MM.1S (cell line): ENCODE measurements at places on chromosomes 6 and 20.

- no peaks in the 10 kb centered on the region for H3K27me3 ChIP-seq
- no peaks in the 10 kb centered on the region for H3K4me1 ChIP-seq
- no peak overlapping the region for H3K27ac ChIP-seq
- DNase-seq, result no peak
- H3K36me3 ChIP-seq, result no peaks in the 10 kb centered on the region
These were observed 22.6 kb upstream of the RIN2 start for GRCh38 chr20:19735446-19735845.

DNA sequence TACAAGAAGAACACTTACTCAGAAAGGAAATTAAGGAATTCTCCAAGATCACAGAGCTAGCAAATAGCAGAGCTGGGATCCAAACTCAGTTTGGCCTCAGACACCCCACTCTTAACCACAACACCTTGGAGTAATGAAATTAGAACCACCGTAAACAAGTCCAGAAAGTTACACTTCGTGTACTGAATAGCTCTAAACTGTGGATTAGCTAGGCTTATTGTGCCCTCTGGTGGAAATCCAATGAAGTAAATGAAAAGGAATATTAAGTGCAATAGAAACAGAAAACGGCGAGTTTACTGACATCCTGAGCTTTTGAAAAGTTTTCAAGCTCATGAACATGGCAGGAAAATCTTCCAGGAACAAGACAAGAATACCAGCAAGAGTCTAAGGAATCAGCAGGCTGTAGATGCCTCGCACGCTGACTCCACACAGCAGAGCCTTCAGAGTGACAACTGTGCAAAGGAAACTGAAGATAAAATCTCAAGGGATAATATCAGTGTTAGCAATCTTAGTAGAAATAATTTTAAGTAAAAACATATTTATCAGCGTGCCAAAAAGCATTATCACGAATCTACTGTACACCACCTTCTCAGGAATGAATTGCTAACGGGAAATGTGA lies 34.6 kb downstream of the FBXO5 start:
- H3K27me3 ChIP-seq, result no peaks in the 10 kb centered on the region
- no peak overlapping the region for H3K27ac ChIP-seq
- H3K4me3 ChIP-seq, result no peak overlapping the region
- peak; percentile 42 for DNase-seq

DNA sequence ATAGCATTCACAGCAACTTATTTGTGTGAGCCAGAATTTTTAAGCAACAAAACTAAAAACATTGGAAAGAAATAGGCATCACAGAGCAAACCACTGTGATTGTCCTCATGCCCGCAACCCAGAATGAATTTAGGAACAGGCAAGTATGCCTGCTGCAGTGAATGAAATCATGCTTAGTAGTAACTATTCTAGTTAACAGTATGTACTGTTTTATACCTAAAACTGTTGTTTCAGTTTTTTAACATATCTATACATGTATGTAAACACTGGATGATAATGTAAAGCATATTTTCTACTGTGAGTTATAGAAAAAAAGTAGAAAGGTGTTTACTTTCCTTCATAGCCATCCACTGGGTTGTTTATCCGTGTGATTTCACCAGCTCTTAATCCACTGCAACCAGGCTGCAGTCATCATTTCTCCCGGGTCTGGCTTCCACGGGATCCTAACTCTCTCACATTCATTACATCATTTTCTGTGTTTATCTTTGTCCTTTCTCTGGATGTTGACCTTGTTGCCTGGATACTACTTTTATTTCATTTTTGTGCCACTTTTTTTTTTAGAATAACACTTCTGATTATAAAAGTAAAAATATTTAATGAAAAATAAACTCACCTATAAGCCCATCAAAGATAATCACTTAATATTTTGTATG lies 3.6 kb upstream of the ARFGEF3 start:
- peaks cover 5% of the 10 kb centered on the region; the same call in 1 of the 2 replicates for H3K27me3 ChIP-seq
- H3K36me3 ChIP-seq, result no peaks in the 10 kb centered on the region

GRCh38 chr6:110826236-110827129 lies 11.2 kb upstream of the CDK19 start:
- H3K4me3 ChIP-seq, result no peak overlapping the region
- H3K4me1 ChIP-seq, result no peaks in the 10 kb centered on the region
- no peaks in the 10 kb centered on the region for H3K27me3 ChIP-seq
- DNase-seq, result no peak
- no peak overlapping the region for H3K27ac ChIP-seq

DNA sequence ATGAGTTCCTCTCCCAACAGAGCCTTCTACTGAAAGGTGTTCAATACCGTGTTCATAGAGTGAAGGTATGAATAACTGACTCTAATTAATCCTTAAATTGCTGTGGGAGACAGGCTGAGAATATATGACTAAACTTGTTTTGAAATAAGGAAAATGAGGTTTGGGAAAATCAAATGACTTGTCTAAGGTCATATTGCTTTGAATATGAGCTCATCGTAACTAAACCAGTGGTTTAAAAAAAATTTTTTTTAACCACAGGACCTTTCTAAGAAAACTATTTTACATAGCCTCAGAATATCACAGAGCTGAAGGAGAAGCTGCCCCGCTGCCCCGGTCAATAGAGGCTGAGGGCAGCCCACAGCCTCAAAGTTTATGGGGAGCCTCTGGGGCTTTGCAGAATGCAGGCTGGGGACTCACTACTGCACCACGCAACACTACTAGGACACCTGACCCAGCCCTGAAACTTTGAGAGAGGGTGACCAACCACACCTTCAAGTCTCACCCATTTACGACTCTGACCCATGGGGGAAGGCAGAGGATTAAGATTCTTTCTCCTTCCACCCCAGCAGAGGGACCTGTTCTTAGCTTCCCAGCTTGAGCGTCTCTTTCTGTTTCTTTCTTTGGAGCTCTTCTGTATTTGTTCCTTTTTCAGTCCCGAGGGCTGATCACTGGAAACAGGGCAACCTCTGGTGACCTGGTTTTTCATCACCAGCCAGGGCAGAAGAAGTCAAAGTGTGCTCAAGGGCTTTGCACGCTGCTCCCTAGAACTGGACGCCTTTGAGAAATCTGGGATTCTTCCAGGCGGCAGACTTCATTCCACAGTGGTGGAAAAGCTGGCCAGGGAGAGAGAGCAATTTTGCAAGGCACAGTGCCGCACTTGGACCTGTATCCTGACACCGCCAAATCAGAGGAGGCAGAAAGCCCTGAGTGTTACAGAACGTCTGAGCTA lies 220.2 kb downstream of the ATXN1 start:
- no peaks in the 10 kb centered on the region for H3K36me3 ChIP-seq
- H3K27ac ChIP-seq, result no peak overlapping the region
- no peak for DNase-seq
- no peak overlapping the region for H3K4me3 ChIP-seq

GRCh38 chr20:38225900-38226263 lies 34.7 kb downstream of the KIAA1755 start:
- peak overlapping the region; percentile 25; the same call in 1 of the 2 replicates for H3K27ac ChIP-seq
- H3K4me3 ChIP-seq, result no peak overlapping the region
- no peaks in the 10 kb centered on the region for H3K36me3 ChIP-seq
- H3K4me1 ChIP-seq, result peaks cover 24% of the 10 kb centered on the region
- no peak for DNase-seq

DNA sequence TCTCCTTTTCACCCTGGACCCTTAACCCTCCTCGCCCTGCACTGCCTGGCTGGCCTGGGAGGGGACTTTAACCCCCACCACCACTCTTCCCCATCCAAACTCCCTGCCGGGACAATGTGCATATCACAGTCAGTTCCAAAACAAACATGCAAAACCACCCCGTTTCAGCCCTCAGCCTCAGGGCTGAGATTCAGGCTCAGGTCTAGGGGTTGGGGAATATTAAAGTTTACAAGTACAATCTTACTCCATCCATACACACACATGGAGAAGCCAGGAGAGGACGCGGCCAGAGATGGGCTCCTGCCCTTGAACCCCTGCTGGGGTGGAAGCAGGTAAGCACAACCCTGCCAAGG lies 534 bp downstream of the KIAA1755 start:
- no peaks in the 10 kb centered on the region for H3K27me3 ChIP-seq
- DNase-seq, result no peak
- H3K27ac ChIP-seq, result no peak overlapping the region
- H3K4me1 ChIP-seq, result no peaks in the 10 kb centered on the region
- no peaks in the 10 kb centered on the region for H3K36me3 ChIP-seq

DNA sequence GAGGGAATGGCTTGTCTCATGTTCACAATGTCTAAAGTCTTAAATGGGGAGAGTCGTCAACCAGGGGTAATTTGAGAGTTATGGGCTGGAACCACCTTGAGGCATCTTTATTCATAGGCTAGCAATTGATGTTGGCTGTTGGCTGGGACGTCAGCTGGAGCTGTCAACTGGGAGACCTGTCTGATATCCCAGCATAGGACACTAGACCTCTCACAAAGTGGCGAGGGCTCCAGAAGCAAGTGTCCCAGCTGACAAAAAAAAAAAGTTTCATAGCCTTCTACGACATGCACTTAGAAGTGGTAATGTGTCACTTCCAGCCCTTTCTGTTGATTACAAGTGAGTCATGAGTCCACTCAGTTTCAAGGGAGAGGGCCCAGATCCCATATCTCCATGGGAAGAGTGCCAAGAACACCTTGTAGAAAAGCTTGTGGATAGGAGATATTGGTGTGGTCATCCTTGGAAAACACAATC lies 278.0 kb downstream of the ESR1 start:
- H3K27ac ChIP-seq, result no peak overlapping the region
- H3K4me3 ChIP-seq, result no peak overlapping the region
- no peaks in the 10 kb centered on the region for H3K27me3 ChIP-seq
- H3K4me1 ChIP-seq, result no peaks in the 10 kb centered on the region
- no peaks in the 10 kb centered on the region for H3K36me3 ChIP-seq

- H3K4me3 ChIP-seq, result no peak overlapping the region
- no peak for DNase-seq
- H3K27me3 ChIP-seq, result peaks cover 98% of the 10 kb centered on the region
- no peak overlapping the region for H3K27ac ChIP-seq
- H3K36me3 ChIP-seq, result no peaks in the 10 kb centered on the region
- H3K4me1 ChIP-seq, result no peaks in the 10 kb centered on the region
These were observed 216.4 kb downstream of the ANKRD60 start for GRCh38 chr20:58011947-58012610.

DNA sequence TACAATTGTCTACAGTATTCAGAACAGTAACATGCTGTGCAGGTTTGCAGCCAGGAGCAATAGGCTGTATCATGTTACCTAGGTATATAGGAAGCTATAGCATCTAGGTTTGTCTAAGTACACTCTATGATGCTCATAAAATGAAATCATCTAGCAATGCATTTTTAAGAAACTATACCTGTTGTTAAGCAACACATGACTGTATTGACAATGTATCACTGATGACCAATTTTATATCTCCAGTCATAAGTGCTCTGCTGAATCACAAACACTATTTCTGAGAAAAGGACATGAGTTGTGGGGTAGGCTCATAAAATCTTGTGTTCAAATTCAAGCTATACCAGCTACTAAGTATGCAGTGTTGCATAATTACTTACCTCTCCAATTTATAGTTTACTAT lies 501.3 kb downstream of the CD109 start:
- DNase-seq, result no peak
- H3K4me1 ChIP-seq, result no peaks in the 10 kb centered on the region
- no peak overlapping the region for H3K4me3 ChIP-seq
- no peaks in the 10 kb centered on the region for H3K27me3 ChIP-seq
- H3K27ac ChIP-seq, result no peak overlapping the region

- DNase-seq, result peak; percentile 40
- H3K27me3 ChIP-seq, result no peaks in the 10 kb centered on the region
- H3K27ac ChIP-seq, result peak overlapping the region; percentile 54; the same call in 1 of the 2 replicates
- no peaks in the 10 kb centered on the region for H3K36me3 ChIP-seq
- no peaks in the 10 kb centered on the region for H3K4me1 ChIP-seq
These were observed 637 bp downstream of the ABHD12 start for GRCh38 chr20:25389858-25390537.

- no peaks in the 10 kb centered on the region for H3K27me3 ChIP-seq
- no peak overlapping the region for H3K27ac ChIP-seq
- DNase-seq, result peak; percentile 82
- no peaks in the 10 kb centered on the region for H3K4me1 ChIP-seq
- no peak overlapping the region for H3K4me3 ChIP-seq
These were observed 46.2 kb downstream of the GJA10 start for GRCh38 chr6:89940225-89941027.

- no peaks in the 10 kb centered on the region for H3K4me1 ChIP-seq
- H3K27ac ChIP-seq, result no peak overlapping the region
- no peak for DNase-seq
- peaks cover 18% of the 10 kb centered on the region; the same call in 1 of the 2 replicates for H3K27me3 ChIP-seq
- H3K36me3 ChIP-seq, result no peaks in the 10 kb centered on the region
These were observed 341.0 kb upstream of the SULF2 start for GRCh38 chr20:48126227-48126740.

DNA sequence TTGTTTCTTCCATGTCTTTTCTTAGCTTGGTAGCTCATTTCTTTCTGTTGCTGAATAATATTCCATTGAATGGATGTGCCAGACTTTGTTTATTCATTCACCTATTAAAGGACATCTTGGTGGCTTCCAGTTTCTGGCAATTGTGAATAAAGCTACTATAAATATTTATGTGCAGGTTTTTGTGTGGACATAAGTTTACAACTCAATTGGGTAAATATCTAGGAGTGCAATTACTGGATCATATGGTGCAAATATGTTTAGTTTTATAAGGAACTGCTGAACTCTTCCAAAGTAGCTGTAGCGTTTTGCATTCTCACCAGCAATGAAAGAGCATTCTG lies 16.8 kb upstream of the SDCBP2 start:
- no peak overlapping the region for H3K4me3 ChIP-seq
- no peaks in the 10 kb centered on the region for H3K4me1 ChIP-seq
- H3K27ac ChIP-seq, result no peak overlapping the region
- H3K27me3 ChIP-seq, result no peaks in the 10 kb centered on the region
- H3K36me3 ChIP-seq, result no peaks in the 10 kb centered on the region

GRCh38 chr20:22819784-22820183 lies 215.3 kb upstream of the SSTR4 start:
- H3K27me3 ChIP-seq, result no peaks in the 10 kb centered on the region
- DNase-seq, result no peak
- H3K4me1 ChIP-seq, result no peaks in the 10 kb centered on the region
- H3K27ac ChIP-seq, result no peak overlapping the region
- no peak overlapping the region for H3K4me3 ChIP-seq
- H3K36me3 ChIP-seq, result no peaks in the 10 kb centered on the region

DNA sequence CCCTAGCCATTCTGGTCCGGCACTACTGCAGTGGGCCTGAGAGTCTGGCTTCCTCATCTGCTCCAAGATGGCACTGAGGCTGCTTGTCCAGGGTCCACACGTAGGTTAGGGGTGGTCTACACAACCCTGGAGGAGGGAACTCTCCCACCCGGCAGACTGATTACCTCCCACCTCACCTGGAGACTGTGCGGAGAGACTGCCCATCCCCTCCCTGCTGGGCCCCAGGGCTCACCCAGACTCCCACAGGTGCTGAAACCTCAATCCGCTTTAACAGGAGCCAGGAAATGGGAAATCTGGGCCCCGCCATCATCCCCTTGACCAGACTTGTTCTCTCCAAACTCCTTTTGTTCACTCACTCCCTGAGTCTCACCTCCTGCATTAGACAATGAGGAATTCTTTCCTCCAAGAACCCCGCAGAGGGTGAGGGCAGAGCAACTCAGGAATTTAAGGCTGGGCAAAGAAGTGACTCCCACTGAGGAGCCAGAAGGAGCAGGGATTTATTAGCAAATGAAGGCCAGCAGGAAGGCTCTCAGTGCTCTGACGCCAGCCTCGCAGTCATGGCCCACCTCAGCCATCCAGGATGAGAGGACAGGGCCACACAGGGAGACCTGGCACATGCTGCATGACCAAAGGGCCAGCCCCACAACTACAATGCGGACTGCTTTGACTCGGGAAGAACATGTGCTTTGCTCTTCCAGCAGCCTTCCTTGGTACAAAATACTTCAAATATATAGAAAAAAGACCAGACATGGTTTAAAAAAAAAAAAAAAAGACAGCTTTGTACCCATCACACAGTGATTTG lies 53.0 kb downstream of the CDK5RAP1 start:
- no peaks in the 10 kb centered on the region for H3K27me3 ChIP-seq
- H3K36me3 ChIP-seq, result no peaks in the 10 kb centered on the region
- H3K27ac ChIP-seq, result no peak overlapping the region
- no peaks in the 10 kb centered on the region for H3K4me1 ChIP-seq
